DND-41 (cell line): ENCODE measurements at places on chromosomes 4 and X.

- no peak for DNase-seq
Measured at GRCh38 chrX:7139202-7140081, 8.1 kb upstream of the STS start.

GRCh38 chrX:84118769-84119168 lies 69.2 kb downstream of the RPS6KA6 start:
- DNase-seq, result no peak

GRCh38 chrX:110318664-110318968 lies 731 bp upstream of the AMMECR1 start:
- DNase-seq, result no peak

- no peak for DNase-seq
Measured at GRCh38 chrX:153897899-153898298, 6.6 kb upstream of the AVPR2 start.

DNA sequence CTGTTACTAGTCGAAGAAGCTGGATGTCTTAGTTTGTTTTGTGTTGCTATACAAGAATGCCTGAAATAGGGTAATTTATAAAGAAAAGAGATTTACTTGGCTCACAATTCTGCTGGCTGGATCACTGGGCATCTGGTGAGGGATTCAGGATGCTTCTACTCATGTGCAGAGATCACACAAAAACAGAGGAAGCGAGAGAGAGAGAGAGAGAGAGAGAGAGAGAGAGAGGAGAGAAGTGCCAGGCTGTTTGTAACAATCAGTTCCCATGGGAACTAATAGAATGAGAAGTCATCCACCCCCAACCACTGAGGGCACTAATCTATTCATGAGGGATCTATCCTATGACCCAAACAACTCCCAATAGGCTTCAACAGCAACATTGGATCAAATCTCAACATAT lies 66.2 kb upstream of the FAM9A start:
- no peak for DNase-seq

DNA sequence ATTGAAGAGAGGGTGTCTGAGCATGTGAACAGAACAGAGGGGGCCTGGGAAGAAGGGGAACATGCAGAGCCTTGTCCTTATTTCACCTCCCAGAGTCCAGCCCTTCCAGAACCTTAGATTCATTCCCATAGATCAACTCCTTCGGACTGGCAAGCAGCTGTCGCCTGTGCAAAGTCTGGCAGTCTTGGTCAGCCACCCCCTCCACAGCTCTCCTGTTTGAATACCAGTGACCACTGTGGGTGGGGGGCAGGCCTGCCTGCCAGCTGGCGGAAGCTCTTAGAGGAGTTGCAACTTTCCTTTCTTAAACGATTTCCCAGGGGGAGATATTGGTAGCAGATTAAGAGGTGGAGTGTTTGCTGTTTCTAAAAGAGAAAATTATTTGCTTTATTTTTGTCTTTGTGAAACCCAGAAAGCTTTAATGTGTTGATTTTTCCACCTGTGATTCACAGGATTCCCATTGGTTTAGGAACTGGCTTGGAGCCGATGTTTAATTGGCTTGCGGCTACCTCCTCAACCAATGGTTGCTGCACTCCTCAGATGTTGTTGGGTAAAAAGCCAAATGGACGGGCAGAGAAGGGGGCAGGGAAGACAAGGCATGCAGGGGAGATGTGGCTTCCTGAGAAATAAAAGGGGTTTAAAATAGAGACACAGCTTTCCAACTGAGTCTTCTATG lies 62.2 kb upstream of the PRPS1 start:
- no peak for DNase-seq

DNA sequence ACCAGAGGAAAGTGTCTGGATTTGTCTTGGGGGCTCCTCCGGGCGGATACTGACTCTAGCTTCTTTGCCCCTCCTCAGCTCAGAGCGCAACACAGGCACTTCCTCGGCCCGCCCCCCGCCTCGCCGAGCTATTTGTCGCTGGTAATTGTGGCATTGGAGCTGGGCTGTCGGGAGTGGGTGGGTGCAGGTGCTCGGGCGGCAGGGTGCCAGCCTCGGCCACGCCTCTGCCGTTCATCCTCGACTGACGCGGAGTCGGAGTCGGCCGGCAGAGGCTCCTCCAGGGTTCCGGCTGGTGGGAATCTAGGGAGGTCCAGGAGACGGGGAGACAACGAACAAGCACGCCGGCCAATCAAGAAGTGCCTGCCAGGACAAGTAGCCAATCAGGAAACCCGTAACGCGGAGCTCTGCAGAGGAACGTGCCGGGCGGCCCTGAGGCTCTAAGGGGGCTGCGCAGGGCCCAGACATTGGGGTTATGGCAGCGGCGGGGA lies 3.9 kb upstream of the SYN1 start:
- peak; percentile 78 for DNase-seq

GRCh38 chrX:10135561-10136399 lies 21.0 kb upstream of the CLCN4 start:
- peak; percentile 13 for DNase-seq

DNA sequence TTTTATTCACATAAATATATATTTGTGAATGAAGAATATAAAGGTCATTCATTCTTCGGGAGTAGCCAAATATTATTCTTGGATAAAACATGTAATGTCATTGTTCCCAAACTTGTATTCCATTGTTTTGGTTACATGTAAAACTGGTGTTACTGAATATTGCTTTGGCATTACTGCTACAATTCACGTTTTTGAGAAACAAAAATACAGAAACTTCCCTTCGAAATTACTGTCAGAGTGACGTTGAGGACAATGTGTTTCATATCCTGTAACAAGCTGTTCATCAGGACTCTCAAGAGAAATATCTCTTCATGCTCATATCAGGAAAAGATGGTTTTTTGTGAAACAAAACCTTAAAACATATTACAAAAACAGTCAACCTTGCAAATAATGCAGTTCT lies 258.9 kb upstream of the DDX53 start:
- DNase-seq, result no peak

GRCh38 chr4:89837993-89838390 lies 1.0 kb upstream of the SNCA start:
- peak; percentile 24 for DNase-seq

- no peak for DNase-seq
Measured at GRCh38 chr4:86181585-86181984, 178.3 kb downstream of the MAPK10 start.

DNA sequence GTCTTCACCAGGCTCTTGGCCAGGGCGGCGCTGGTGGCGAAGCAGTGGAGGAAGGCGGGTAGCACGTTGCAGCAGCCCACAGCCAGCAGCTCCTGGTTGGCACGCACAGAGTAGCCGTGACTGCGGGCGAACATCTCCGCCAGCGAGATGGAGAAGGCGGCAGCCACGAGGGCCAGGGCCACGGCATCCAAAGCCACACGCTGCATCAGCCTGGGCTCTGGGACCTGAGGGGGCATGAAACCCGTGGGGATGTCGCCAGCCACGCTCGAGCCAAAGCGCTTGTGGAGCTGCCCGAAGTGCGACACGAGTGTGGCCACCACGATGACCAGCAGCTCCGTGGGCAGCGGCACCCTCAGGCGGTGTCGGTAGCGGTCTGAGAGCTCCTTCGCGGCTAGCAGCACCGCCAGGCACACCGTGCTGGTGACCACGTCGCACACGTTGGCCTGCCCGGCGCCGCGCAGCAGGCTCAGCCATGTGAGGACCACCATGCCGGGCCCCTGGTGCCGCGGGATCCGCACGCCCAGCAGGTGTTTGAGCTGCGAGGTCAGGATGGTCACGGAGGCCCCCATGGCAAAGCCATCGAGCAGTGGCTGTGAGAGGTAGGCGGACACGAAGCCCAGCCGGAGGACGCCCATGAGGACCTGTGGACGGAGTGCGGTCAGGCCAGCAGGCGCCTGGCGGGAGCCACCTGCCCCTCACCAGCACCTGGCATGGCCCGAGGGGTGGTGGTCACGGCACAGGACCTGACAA lies 3.1 kb downstream of the IDUA start:
- no peak for DNase-seq

- no peak for DNase-seq
Measured at GRCh38 chr4:32133734-32134133, 1413.6 kb downstream of the PCDH7 start.

GRCh38 chr4:128060121-128060698 lies 902 bp upstream of the LARP1B start:
- DNase-seq, result no peak

GRCh38 chr4:14257903-14258302 lies 630.4 kb upstream of the BOD1L1 start:
- no peak for DNase-seq
